AG08395 (cell line): ENCODE measurements at places on chromosomes 3 and 15.

DNA sequence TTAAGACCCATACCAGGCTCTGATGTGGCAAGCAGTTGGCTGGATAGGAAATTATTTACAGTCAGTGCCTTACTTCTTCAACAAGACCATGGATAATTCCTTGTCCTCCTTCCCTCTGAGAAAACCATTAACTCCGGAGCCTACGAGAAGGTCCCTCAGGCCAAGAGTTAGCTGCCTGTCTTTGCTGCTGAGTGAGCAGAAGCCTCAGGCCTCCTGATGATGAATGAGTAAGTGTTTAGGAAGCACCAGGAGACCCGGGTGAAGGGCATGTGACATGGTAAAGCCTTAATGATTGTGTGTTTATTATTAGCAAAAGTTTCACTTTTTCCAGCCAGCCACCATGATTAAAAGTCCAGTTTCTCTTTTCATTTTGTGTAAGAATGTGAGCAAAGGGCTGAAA, 174.9 kb upstream of the TOPAZ1 start:
- DNase-seq: no peak

GRCh38 chr3:123459862-123460261, 11.0 kb upstream of the ADCY5 start:
- DNase-seq: no peak

GRCh38 chr3:127044996-127045395, 62.1 kb downstream of the PLXNA1 start:
- DNase-seq: peak; percentile 31

DNA sequence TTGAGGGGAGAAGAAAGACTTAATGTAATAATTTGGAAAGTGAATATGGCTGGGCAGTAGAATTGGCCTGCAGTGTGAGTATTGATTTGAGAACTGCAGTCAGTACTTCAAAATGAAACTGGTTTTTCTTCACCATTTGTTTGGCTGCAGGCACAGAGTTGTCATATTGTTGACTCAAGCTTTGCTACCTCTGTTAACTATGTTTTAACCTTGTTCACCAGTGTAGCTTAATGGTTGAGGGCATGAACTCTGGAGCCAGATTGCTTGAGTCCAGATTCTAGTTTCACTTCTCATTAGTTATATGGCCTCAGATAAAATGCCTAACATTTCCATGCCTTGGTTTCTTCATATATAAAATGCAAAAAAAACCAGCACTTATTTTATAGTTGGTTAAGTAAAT, 64.1 kb downstream of the CFAP44 start:
- DNase-seq: no peak

DNA sequence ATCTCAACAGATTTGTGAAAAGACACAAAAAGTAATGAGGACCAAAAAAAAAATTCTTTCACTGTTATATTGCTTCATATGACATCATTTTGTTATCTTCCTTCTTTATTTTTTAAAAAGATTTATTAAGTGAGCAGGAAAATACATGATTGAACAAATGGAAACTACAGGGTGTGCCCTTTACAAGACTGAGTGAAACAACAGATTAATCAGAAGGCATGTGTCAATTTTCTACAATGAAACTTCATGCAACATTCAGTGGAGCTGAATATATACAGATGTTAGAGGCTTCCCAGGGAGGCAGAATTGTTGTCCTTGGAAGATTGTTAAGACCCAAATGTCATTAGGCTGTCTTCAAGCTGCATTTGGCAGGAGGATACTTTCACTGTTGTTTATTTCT, 28.4 kb upstream of the SLC2A2 start:
- no peak for DNase-seq
